Mucosa of gallbladder (tissue), 1 donor: ENCODE measurements at places on chromosomes 7 and 10. TPM values are rescaled to one million over a fixed set of nuclear protein-coding genes. Genes with fewer than 3 reads are reported as not detected.

PUS7 gene
- 5.3 TPM for total RNA-seq

MORN4 gene
- 6.9 TPM for total RNA-seq

METTL27 gene
- 3.1 TPM for total RNA-seq

AP3M1 gene
- total RNA-seq: 35.9 TPM

LRIT1 gene
- total RNA-seq: not detected

CYP26A1 gene
- total RNA-seq: not detected

SPDYE11 gene
- not detected for total RNA-seq

MAGI2 gene
- 10.6 TPM for total RNA-seq

BTBD16 gene
- 1.2 TPM for total RNA-seq

CNTNAP2 gene
- 1.6 TPM for total RNA-seq

TPST1 gene
- total RNA-seq: 20.9 TPM

SUN3 gene
- total RNA-seq: not detected

ENTPD1 gene
- total RNA-seq: 68.3 TPM

CALML3 gene
- not detected for total RNA-seq

CCZ1B gene
- total RNA-seq: 47.2 TPM

HOXA4 gene
- total RNA-seq: 2.3 TPM

DNAH11 gene
- 0.12 TPM for total RNA-seq

PRSS2 gene
- 94.5 TPM for total RNA-seq

MYPN gene
- not detected for total RNA-seq

PNLIP gene
- total RNA-seq: 5.4 TPM

SLC26A4 gene
- 0.52 TPM for total RNA-seq

GRCh38 chr10:127135844-127136577 lies 60.4 kb downstream of the INSYN2A start:
- DNase-seq: no peak

GRCh38 chr7:47529826-47530555 lies 51.9 kb downstream of the TNS3 start:
- no peak for DNase-seq

GRCh38 chr10:45375716-45376231 lies 1.8 kb downstream of the ALOX5 start:
- DNase-seq: no peak

DNA sequence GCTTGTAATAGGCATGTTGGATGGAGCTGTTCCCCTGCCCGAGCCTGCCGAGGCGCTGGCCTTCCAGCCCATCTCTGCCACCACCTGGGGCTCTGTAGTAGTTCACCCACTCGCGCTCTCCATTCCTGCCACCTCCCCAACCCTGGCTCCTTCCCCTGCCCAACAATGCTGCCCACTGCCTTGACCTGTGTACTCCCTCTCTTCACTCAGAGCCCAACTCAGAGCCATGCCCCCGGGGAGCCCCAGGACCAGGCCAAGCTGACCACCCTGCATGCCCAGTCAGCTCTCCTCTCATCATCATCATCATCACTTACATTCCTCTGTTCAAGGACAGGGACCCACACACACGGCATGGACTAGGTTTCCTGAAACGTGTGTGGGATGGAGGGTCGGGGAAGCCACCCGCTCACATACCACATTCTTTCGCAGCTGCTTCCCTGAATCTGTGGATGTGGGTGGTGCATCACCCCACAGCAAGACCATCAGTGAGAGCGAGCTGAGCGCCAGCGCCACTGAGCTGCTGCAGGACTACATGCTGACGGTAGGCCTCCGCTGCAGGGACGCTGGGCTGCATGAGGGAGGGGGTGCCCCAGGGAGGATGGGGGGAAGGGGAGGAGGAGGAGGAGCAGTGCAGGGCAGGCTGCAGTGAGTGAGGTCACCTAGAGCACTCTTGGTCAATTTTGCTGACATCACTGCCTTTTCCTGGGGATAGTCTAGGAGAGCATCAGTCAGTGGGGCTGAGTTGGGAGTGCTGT lies 15.6 kb downstream of the NACAD start:
- DNase-seq: no peak

- DNase-seq: no peak
These were observed 143.6 kb downstream of the GPR85 start for GRCh38 chr7:112942981-112943380.

DNA sequence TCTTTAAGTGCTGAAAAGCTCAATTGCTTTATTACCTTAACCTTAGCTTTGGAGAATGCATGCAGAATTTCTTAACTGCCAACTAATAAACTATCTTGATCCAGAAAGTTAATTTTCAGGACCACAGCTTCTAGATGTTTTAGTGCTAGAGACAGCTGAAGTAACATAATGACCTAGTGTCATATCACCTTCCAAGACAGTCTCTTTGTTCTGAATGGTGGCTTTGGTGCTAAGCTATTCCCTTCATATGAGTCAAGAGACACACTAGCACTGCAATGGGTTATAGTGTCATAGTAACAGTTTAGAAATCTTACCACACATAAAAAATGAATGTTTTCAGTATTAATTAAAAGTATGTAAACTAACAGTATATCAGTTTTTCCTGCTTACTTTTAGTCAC lies 115.4 kb upstream of the LRRN3 start:
- DNase-seq: no peak

DNA sequence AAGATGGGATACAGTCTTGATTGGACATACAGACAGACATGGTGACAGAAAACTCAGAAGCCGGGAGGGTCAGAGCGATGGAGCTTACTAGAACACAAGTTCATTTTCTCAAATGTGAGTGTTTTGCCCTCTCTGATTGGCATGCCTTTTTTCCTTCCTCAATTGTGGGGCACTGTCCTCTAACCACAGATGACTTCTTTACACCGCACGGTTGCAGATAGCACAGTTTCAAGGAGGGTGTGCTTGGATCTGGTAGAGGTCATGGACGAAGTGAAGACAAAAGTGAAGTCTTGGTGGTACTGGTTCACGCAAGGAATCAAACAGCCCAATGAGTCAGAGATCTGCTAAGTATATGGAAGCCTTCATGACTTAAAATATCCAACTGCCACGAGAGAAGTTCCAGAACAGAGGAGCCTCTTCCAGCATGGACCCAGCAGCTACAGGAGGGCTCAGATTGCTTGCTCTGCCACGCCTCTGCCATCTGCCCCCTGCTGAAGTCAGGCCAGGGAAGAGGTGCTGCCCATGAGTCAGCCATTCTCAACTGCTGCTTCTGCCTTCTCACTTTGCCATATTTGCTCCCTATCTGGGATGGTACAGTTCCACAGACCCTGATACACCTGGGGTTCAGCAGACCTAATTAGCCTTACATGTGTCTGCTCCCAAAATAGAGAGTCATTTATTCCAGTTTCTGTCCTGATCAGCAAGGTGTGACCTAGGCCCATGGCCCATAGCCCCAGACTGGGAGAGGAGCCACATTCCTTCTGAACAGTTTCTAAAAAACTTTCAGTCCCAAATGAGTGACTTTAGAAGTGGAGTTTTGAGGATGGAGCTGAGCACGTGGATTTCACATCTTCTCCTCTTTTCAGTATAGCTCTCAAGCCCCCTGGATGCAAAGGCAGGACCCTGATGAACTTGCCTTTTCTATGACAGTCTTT lies 413.8 kb downstream of the KCNMA1 start:
- no peak for DNase-seq

- no peak for DNase-seq
These were observed 67.2 kb upstream of the LRGUK start for GRCh38 chr7:134059921-134060320.

GRCh38 chr7:8724080-8724718 lies 290.8 kb downstream of the NXPH1 start:
- peak; percentile 33 for DNase-seq

GRCh38 chr10:24784923-24785322 lies 61.2 kb upstream of the ARHGAP21 start:
- DNase-seq: no peak

DNA sequence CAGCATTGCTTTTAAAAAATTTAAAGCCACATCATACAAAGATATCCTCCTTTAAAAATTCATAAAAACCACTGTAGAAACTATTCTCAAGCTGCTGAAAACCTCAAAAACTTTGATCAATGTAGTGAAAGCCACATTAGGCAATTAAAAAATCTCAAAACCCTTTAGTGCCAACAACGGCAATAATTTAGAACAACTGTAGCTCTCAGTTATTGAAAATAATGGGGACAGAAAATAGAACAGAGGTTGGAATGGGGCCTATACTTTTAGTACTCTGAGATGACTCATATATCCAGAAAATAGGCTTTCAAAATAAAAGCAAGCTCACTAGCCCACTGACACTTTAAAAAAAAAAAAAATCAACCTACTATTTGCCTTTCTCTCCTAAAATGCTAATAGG lies 87.5 kb downstream of the GSAP start:
- no peak for DNase-seq

DNA sequence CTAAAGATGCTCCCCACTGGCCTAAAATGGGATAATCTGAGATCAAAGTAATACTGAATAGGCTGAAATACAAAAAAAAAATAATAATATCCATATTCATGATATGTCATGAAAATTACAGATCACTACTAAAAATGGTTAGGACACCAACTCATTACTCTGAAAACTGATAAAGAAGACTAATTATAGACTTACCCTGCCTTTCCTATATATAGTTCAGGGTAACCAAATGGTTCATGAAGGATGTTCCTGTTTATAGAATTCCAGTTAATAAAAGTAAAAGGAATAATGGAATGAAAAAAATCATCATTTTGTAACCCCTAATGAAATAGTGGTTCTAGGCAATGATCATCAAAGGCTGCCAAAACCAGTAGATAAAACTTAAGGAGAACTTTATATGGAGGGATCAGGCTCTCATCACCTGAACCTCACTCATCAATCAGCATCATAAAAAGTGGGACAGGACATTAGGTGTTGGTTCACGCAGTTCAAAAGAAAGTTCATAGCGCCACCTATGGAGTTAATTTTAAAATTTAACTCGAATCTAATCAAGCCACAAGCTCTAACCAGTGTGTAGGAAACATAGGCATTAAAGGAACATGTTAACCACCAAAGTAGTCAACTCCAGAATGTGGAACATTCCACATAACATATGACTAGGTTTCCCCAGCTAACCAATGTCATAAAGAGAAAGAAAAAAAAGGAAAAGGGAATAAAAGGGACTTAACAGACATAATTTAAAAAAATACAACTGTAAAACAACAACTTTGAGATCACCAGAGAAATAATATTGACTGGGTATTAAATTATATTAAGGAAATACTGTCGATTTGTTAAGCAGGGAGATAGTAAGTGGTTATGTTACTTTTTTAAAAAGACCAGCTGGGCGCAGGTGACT lies 35.7 kb downstream of the P4HA1 start:
- no peak for DNase-seq

GRCh38 chr10:119976421-119976820 lies 83.9 kb downstream of the SEC23IP start:
- no peak for DNase-seq

- no peak for DNase-seq
These were observed 237.8 kb upstream of the GALNT17 start for GRCh38 chr7:70893971-70894715.

GRCh38 chr7:154364170-154364569 lies 312.0 kb downstream of the DPP6 start:
- no peak for DNase-seq

DNA sequence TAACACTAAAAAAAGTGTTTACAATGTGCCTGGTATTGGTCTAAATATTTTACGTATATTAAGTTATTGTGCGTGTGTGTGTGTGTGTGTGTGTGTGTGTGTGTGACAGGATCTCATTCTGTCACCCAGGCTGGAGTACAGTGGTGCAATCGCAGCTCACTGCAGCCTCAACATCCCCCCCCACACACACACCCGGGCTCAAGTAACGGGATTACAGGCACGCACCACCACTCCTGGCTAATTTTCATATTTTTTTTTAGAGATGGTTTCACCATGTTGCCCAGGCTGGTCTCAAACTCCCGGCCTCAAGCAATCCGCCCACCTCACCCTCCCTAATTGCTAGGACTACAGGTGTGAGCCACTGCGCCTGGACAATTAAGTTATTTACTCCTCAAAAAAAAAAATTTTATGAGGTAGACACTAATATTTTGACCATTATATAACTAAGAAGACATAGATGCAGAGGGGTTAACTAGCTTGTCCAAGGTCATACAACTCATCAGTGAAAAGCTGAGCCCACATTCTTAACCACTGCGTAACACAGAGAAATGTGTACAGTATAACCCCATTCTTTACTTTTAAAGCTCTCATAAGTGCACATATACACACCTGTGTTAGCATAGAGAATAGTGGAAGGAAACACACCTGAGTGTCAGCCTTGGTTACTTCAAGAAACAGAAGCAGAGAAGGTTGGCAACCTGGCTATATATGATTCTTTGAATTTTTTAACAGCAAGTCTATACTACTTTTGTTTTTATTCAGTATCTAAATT lies 35.0 kb downstream of the DNAJC12 start:
- no peak for DNase-seq

DNA sequence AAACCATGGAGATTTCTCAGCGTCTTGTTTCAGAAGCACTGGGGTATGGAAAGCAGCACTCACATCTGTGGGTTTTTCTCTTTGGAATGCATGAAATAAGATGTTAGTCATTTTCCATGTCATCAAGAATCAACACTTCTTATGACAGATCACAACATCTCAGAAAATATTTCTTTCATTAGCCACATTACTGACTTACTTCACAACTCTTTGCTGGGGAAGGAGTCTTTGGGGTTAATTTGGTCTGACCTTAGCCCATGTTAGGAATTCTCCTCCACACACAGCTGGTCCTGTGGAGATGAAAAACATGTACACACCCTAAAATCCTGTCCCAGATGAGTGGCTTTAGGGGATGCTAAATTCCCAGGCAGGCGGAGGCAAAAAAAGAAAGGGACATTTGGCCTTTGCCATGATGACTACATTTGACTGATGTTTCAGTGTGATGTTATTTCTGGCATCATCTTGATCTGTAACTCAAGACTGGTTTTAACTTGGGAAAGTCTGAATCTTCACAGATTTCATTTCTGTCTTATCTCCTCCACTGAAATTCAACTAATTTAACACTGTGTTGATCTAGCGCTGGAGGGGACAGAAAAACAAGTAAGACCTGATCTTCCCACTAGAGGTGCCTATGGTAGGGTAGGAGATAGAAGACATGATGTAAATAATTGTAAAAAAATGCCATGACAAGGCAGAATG lies 363.2 kb downstream of the PRPF18 start:
- DNase-seq: no peak

DNA sequence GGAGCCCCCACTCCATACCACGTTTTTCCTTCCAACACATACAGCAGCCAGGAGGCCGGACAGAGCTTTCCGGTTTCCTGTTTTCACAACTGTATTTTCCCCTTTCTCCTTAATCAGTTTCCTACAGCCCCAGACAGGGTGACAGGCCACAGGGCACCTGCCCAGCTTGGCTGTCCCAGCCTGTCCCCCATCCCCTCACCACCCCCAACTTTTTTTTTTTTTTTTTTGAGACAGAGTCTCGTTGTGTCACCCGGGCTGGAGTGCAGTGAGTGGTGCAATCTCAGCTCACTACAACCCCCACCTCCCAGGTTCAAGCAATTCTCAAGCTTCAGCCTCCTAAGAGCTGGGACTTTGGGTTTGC lies 10.3 kb upstream of the HSPB1 start:
- no peak for DNase-seq

- no peak for DNase-seq
These were observed 179.4 kb upstream of the MKLN1 start for GRCh38 chr7:131148258-131148657.

DNA sequence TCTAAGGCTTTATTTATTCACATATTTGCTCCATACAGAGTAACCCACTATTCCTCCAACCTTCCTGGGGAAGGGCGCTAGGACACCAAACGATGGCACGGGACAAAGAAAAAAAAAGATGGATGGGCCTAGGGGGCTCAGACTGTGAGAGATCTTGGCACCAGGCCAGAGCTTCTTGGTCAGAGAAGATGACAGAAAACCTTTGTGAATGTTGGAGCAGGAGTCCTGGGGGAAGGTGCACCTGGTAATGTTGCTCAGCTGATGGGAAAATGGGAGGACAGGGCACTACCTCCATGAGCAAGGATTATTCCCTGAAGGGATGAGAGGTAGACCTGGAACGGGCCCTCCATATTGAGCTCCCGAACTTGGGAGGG lies 1.4 kb upstream of the SH3PXD2A start:
- no peak for DNase-seq
